Stimulated activated CD4-positive, alpha-beta T cell treated with anti-CD3 and anti-CD28 coated beads, Interleukin-15, amount 100 ng/mL, for 1 hour (primary cell): ENCODE measurements at places on chromosomes 11 and 22.

- peak; percentile 35 for DNase-seq
Observed at GRCh38 chr11:133966921-133967598, 10.3 kb upstream of the IGSF9B start.

DNA sequence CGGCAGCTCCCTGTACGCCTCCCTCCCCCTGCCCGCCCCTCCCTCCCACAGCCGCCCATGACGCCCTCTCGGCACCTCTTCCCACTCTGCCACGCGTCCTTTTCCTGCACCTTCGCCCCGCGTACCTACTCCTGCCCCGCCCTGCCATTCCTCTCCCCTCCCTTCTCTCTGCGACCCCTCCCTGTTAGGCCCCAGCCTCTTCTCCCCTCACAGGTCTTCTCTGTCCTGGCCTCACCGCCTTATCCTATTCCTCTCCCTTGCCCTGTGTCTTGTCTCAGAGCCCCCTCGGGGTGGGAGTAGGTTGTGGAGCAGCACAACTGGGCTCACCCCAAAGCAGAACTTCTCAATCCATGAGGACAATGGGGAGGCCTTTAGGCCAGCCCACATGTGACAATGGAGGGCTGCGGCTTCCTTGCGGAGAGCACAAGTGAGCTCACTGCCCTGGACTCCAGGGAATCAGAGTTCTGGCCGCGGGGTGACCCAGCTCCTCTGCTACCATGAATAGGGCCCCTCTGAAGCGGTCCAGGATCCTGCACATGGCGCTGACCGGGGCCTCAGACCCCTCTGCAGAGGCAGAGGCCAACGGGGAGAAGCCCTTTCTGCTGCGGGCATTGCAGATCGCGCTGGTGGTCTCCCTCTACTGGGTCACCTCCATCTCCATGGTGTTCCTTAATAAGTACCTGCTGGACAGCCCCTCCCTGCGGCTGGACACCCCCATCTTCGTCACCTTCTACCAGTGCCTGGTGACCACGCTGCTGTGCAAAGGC lies 539 bp downstream of the SLC35C1 start:
- DNase-seq = no peak

DNA sequence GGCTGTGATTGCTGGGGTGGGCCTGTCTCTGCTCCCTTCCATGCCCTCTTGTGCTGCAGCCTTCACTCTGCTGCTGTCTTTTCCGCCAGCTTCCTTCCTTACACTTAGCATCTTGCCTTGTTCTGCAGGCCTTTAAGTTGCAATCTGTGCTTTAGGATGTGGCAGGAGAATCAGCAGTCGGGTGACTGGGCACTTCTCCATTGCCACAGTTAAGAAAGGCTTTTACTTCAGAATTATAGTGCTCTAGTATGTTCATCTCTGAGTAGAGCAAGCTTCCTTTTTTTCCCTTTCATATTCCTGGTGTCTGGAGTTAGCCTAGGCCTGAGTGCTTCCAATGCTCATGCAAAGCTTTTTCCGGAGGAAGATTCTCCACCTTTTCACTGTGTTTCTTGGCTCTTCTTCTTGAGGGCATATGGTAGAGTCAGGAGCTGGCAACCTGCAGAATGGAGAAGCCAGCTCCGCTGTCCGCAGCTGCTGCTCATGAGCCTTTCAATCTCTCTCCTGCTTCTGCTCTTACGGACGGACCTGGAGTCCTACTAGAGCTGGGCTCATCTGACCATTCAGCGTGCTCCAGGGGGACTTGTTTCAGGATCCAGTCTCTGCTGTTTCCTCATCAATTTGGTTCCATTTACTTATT lies 20.2 kb downstream of the PPP6R2 start:
- DNase-seq = no peak

- DNase-seq = no peak
Observed at GRCh38 chr11:8095806-8096522, 15.0 kb downstream of the TUB start.

GRCh38 chr11:94149431-94150017 lies 20.9 kb downstream of the PANX1 start:
- no peak for DNase-seq

GRCh38 chr11:64855596-64856304 lies 11.3 kb upstream of the CDC42BPG start:
- no peak for DNase-seq

GRCh38 chr11:11978792-11979487 lies 29.5 kb downstream of the DKK3 start:
- DNase-seq = no peak

DNA sequence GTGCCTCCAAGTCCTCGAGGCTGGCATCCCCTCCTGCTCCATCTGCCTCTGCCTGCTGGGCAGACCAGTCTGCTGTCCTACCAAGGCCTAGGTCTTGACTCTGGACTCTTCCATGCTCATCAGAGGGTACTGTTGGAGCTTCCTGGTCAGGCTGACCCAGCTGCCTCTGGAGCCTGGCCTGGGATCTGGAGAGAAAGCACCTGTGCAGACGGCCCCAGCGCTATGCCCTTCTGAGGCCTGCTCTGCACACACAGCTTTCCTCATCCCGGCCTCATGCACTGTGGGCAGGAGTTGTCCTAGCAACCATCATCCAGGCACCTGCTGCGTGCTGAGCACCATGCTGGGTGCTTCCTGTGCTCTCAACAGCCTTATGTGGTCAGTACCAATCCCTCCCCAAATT lies 70.8 kb downstream of the CDKN1C start:
- DNase-seq = no peak

GRCh38 chr11:119373921-119374631 lies 7.4 kb downstream of the USP2 start:
- DNase-seq = no peak
